LoVo (cell line): ENCODE measurements at places on chromosomes 2 and 18.
A peak's percentile ranks its signal among the peaks of the same experiment; 100 is the strongest.

DNA sequence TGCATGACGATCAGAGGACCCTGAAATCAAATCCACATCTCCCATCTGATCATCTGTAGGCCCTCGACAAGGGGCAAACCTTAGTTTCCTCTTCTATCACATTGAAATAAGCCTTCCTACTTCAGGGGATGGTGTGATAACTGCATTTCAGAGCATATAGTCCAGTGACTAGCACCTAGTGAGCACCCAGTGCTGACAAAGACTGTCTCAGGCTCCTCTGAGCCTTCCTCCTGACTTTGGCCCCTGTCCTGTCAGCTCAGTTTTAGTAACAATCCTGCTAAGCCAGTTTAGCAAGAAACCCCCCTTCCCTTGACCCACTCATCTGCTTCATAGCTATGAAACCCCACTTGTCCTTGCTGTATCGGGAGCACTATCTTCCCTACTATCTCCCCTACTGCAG is 304.0 kb downstream of the ALK start:
- no peak for DNase-seq

- peak; percentile 11 for DNase-seq
These were observed 2.7 kb downstream of the PTMA start for GRCh38 chr2:231710799-231711676.

DNA sequence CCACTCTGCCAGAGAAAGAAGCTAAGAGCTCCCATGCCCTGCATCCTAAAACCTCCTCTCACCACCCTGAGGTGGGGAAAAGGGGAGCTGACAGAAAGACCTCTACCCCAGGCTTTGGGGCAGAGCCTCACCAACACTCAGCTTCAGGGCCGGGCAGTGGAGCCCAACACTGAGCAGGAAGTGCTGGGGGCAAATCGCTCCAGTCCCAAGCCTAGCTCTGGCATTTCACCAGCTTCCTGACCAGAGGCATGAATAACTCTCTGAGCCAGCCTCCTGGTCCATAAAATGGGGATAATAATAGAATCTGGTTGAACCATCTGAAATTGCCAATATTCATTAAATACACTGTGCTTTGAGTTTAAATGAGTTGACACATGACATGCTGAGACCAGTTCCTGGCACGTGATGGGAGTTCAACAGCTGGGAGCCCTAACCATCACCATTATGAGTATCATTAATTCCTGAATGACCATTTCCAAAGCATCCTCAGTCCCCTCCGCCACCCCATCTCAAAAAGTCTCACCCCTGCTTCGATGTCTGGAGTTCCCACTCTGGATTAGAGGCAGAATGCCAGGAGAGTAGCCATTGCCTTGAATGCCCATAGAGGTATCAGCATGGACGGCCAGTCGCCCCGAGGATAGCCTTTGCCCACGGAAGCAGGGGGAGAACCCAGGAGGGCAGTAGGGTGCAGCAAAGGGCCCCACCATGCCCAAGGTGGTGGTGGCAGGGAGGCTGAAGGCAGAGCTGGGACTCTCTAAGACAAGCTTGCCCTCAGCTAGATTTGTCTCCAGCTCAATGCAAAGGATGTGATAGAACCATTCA is 153.4 kb downstream of the TNS1 start:
- no peak for DNase-seq

GRCh38 chr2:234687718-234688475 is 191.0 kb upstream of the ARL4C start:
- no peak for DNase-seq

DNA sequence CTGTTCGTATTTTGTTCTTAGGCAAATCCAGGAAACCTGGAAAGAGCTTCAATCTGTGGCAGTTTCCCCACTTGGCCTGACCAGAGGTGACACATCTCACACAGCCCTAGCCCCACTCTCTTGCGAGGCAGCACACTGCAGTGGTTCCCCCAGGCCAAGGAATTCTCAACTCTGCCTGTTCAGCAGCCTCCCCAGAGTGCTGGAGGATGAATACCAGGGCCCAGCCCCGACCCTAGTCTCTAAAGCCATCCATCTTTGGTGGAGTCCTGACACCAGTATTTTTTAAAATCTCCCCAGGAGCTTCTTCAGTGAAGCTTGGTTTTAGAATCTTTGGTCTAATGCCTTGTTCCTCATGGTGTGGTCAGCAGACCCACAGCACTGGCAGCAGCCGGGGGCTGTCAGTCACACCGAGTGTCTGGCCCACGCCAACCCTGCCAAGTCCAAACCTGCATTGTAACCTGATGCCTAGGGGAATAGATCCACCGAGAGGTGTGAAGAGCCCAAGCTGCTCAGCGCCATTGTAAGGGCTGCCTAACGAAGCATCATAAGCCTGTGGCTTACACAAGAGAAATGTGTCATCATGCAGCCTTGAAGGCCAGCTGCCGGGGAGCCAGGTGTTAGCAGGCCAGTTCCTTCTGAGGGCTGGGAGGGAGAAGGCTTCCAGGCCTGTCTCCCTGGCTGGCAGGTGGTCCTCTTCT is 428.7 kb upstream of the ID2 start:
- no peak for DNase-seq

GRCh38 chr2:61144697-61145268 is 17.2 kb upstream of the C2orf74 start:
- no peak for DNase-seq

- no peak for DNase-seq
These were observed 3.2 kb downstream of the RPL37A start for GRCh38 chr2:216501854-216502253.

DNA sequence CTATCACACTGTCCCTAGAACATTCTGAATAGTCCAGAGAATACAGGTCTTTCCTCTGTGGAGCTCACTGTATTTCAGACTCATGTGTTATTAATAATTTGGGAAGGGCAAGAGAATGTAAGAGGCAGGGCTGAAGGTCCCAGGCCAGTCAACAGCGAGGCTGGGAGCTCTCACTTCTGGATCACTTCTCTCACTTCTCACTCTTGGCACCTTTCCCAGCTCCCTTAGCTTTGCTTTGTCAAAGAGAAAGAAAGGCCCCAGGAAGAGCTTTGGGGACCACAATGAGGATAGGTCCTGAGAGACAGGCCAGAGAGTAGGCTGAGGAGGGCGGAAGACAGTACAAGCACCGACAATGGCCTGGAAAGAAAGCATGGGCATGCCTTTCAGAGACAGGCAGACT is 11.2 kb downstream of the EFR3B start:
- DNase-seq = no peak

DNA sequence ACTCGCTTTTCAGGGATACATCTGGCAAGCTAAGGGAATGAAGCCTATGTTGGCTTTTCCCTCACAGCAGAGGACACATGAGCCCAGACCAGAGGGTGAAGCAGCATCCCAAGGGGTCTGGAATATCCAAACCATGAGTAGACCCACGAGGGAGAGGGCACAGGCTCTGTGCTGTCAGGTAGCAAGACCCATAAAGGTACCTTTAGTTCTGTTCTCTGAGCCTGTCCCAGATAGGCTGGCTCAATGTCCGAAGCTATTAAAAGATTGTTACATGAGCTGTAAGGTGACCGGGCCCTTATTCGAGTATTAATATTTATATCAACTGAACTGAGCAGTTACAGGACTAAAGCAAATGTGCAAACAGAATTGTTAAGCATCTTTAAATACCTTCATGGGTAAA is 52.2 kb downstream of the TPGS2 start:
- DNase-seq = no peak

DNA sequence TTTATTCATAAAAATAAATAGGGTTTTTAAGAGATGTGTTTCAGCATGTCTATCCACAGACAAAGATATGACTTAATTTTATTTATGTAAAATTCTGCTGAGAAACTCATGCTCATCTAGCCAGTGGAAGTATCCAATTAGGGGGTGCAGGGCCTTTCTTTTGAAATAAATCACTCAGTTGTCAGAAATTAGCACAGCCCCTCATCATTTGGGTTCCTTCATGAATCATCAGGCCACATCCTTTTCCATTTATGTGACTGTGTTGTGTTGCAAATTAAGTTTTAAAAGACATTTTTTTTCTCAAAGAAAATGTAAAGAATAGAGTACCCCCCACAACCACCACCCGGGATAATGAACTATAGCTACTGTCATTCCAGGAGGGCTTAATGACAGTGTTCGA is 185.8 kb downstream of the NRP2 start:
- DNase-seq = no peak

- no peak for DNase-seq
These were observed 892 bp downstream of the CELF4 start for GRCh38 chr18:37564711-37565100.

DNA sequence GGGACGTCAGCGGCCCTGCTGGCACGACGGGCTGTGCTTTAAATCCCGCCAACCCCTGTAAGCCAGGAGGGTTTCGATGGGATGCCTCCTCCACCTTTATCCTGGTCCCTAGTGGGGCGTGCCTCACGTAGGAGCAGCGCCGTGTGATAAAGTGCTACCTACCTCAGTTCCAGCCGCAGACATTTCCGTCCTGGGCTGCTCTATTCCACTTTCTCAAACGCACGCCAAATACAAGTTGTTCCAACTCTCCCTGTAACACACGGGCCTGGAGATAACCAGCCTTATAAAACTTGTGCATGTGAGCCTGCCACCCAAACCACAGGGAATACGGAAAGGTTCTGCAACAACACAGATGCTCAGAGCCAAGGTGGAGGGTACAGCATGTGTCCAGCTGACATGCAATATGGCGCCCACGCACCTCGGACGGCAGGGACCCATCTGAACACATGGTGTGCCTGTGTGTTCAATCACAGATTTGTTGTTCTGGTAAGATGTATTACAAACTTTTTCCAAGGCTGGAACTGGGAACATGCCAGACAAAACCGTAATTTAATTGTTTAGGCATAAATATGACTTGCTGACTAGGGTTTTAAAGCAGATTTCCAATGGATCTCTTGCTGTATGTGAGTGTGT is 47.7 kb downstream of the ZNF516 start:
- DNase-seq = no peak

- no peak for DNase-seq
These were observed 122.9 kb downstream of the ATAD2B start for GRCh38 chr2:23803965-23804542.

DNA sequence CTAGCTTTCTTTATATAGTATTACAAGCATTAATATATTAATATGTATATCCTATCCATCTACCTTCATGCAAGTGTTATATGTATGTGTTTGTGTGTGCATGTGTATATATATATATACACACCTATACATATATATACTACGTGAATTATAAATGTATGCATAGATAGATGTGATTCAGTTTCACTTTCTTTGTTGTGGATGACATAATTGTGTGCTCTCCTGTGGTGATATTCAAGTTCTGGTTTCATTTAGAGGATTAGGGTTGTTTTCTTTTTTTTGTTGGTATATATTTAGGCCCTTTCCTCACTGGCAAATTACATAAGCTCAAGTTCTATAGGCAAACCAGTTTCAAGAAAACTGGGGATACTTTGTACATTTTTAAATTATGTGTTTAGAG is 225.7 kb upstream of the FANCL start:
- no peak for DNase-seq

GRCh38 chr2:190819840-190820301 is 60.8 kb upstream of the GLS start:
- DNase-seq = no peak

GRCh38 chr18:80035997-80036396 is 1.8 kb downstream of the RBFA start:
- no peak for DNase-seq

DNA sequence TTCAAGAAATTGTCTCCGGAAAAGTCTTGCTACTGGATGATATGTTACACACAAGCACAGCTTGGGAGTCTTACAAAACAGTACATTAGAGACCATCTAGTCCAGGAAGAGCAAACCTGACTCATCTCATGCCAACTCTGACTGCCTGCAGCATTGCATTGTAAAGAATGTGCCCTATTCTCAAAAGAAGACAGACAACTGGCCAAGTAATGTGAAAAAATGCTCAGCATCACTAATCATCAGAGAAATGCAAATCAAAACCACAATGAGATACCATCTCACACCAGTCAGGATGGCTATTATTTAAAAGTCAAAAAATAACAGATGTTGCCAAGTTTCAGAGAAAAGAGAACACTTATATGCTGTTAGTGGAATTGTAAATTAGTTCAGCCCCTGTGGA is 42.7 kb upstream of the GORASP2 start:
- no peak for DNase-seq

- DNase-seq = no peak
These were observed 62.7 kb downstream of the FAM168B start for GRCh38 chr2:131030478-131030971.

DNA sequence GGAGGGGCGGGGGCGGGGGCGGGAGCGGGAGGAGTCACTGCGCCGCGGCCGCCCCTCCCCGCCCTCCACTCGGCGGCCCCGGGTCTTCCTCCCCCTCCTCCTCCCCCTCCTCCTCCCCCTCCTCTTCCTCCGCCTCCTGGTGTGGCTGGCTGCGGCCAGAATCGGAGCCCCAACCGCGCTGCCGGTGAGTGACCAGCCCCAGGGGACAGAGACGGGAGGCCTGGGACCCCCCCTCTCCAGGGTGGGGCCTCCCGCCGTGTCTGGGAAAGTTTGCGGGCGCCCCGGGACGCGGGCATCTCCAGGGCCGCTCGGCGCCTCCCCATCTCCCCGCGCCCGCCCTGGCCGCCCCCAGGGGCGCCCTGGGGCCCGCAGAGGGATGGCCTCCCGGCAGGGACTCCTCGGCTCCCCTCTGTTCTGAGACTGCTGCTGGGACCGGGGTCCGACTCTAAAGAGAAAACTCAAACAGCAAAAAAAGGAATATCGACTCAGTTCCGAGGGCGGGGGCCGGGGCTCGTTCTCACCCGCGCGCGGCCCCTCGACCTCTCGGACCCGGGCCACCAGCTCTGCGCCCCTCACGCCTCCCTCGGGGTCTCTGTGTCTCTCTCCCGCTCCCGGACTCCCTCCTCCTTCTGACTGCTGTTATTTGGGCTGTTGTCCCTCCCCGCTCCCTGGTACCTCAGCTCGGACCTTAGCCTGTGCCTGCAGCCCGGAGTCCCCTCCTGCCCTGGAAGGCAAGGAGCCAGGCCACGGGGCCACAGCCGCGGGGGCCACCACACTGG is at the start of gene STON1:
TSS of gene STON1 (plus strand) at position 122 of the 779 bp plus-strand sequence. CDS start 50,480 bp downstream, outside the sequence.
- DNase-seq = peak; percentile 38

DNA sequence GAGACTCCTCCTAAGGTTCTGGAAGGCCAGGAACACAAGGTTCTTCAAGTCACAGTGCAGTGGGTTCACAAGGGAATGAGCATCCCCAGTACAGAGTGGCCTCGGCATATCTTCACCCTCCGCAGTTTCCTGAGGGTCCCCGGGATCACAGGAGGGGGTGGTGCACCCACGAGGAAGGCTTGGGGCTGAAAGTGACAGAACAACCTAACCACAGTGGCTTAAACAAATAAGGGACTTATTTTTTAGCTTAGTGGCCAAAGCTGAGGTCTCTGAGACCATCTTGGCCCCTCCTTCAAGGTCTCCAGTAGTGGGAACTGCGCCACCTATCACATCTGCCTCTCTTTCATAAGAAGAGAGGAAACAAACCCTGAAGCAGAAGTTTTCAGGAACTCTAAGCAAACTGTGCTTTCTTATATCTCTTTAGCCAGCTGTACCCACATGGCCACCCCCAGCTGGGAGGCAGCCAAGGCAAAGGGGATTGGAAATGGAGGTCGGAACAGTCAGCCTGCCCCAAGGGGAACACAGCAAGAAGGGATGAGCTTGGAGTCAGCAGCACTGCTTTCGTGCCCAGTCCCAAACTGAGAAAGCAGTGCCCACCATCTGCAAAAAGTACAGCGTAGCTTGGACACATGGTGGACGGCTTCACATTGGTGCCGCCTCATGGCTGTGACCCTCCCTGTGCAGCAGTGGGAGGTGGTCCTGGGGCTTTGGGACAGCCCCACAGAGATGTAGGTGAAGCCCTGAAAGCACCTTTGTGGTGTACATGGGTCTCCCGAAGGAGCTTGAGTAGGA is 260.0 kb upstream of the ID2 start:
- DNase-seq = no peak

GRCh38 chr2:15668611-15669305 is 77.1 kb downstream of the DDX1 start:
- no peak for DNase-seq
